Gastroesophageal sphincter (tissue), 4 donors: ENCODE measurements at places on chromosomes 5 and 9. TPM values are rescaled to one million over a fixed set of nuclear protein-coding genes. Genes with fewer than 3 reads are reported as not detected.

- no peaks in the 10 kb centered on the region for H3K27me3 ChIP-seq
- no peak overlapping the region for H3K27ac ChIP-seq
- no peaks in the 10 kb centered on the region for H3K4me1 ChIP-seq
- no peaks in the 10 kb centered on the region for H3K36me3 ChIP-seq
These were observed 26.6 kb upstream of the LRRTM2 start for GRCh38 chr5:138901716-138902115.

GRCh38 chr9:100926366-100926765, 102.2 kb upstream of the PLPPR1 start:
- no peaks in the 10 kb centered on the region for H3K4me1 ChIP-seq
- no peaks in the 10 kb centered on the region for H3K36me3 ChIP-seq
- no peak overlapping the region for H3K27ac ChIP-seq

DNA sequence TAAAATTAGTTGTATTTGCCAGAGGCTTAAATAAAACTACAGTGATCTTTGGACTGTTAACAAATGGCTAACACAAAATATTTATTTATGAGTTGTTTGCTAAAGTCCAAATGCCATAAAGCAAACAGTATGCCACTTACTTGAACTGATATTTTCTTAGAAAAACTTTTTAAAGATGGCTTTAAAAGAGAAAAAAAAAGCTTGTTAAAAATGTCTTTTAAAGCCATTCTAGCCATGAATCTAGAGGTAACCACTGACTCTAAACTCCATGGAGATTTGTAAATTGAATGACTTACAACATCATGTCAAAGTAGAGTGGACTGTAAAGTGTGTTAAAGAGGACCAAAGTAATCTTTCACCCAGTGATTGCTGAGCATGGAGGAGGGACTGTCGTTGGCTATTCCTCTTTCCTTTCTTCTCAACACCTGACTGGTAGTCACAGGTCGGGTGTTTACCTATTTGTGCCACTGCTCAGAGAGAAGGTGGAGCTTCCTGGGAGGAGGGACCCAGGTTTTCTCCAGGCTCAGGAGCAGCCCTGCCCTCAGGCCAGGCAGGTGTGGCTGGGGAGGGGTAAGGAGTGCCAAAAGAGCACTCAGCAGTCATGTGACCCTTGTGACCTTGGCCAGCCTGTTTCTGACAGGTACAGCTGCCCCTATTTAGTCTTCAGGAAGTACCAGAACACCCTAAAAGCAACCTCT, 69.1 kb upstream of the TJP2 start:
- no peaks in the 10 kb centered on the region for H3K4me1 ChIP-seq
- H3K27me3 ChIP-seq, result no peaks in the 10 kb centered on the region
- no peak overlapping the region for H3K27ac ChIP-seq
- H3K36me3 ChIP-seq, result no peaks in the 10 kb centered on the region
- no peak overlapping the region for H3K4me3 ChIP-seq
- ATAC-seq, result no peak

GRCh38 chr9:24210641-24211040, 335.1 kb downstream of the IZUMO3 start:
- no peak for ATAC-seq
- H3K4me1 ChIP-seq, result no peaks in the 10 kb centered on the region
- H3K27ac ChIP-seq, result no peak overlapping the region
- H3K27me3 ChIP-seq, result no peaks in the 10 kb centered on the region

FOXD4L4 gene
- 0.23 TPM for total RNA-seq

DNA sequence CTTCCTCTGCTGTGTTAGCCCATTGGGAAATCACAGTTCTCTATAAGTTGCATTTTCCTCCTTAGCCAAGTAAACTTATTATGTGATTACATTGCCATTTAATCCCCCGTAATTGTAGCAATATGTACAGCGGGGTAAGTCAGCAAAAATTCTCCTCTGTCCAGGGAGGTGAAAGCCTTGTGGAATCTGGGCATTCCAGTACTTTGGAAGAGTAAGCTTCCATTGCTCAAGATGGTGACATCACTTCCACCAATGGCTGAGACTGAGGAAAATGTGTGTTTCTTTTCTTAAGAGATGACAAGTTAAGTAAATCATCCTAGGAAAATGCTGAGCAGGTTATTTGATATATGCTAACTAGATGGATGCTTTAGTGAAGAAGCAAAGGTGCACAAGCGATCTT, 436.7 kb downstream of the CETN3 start:
- no peak overlapping the region for H3K4me3 ChIP-seq
- H3K27ac ChIP-seq, result no peak overlapping the region
- H3K27me3 ChIP-seq, result no peaks in the 10 kb centered on the region

NIM1K gene
- 1.9 TPM for total RNA-seq

DNA sequence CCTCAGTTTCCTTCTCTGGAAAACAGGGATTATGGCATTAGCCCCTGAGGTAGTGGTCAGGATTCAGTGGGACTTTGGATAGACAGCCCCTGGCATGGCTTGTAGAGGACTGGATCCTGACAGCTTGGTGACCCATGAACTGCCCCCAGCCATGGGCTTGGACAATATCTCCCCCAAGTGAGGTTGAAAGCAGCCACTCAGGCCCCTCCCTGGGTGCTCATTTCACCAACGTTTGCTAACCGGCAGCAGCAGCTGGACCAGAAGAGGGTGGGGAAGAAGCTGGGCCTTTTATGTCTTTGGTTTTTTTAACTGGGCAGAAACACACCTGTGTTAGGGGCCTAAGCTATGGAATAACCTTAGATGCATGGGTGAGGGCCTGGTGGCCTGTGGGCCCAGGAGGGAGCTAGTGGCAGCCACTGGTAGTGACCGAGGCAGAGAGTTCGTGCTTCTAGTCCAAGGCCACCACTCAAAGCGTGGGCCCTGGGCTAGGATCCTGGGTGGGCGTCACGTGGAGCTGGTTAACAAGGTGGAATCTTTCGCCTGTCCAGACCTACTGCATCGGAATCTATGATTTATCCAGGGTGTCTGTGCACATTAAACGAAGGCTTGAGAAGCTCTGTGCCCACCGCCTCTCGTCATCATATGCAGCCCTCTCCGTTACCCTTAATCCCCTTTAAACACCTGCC, 1.9 kb downstream of the SLC2A8 start:
- no peaks in the 10 kb centered on the region for H3K27me3 ChIP-seq
- no peak overlapping the region for H3K27ac ChIP-seq
- peaks cover 42% of the 10 kb centered on the region for H3K36me3 ChIP-seq

DNA sequence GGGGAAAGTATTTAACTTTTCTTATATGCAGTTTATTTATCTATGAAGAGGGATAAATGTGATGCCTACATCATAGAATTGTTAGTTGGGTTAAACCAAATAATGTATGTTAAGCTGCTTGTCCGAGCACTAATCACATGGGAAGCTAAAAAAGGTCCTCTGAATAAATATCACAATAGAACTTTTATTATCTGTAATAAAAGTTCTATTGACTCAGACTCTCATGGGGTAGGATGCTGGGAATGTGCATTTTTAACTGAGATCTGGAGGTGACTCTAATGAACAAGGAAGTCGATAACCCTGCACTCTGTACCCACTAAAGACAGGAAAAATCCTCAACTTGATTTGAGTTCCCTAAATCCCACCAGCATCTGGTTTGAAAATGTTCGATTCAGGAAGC, 205.9 kb upstream of the IL12B start:
- peaks cover 10% of the 10 kb centered on the region for H3K27me3 ChIP-seq
- no peak for ATAC-seq
- no peaks in the 10 kb centered on the region for H3K36me3 ChIP-seq
- no peak overlapping the region for H3K4me3 ChIP-seq

GRCh38 chr9:134442085-134442474, 115.8 kb downstream of the RXRA start:
- no peak overlapping the region for H3K27ac ChIP-seq
- H3K4me1 ChIP-seq, result peaks cover 56% of the 10 kb centered on the region
- ATAC-seq, result no peak
- peaks cover 9% of the 10 kb centered on the region for H3K36me3 ChIP-seq

DNA sequence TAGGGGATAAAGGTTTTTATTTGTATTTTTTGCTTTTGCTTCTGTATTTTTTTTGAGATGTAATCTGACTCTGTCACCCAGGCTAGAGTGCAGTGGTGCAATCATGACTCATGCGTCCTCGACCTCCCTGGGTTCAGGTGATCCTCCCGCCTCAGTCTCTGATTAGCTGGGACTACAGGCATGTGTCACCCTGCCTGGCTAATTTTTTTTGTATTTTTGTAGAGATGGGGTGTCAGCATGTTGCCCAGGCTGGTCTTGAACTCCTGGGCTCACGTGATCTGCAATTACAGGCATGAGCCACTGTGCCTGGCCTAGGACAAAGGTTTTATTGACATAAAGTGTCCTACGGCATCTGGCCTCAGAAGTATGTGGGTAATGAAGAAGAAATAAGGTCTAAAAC, 297.1 kb upstream of the C9orf72 start:
- no peaks in the 10 kb centered on the region for H3K27me3 ChIP-seq
- H3K4me3 ChIP-seq, result no peak overlapping the region
- ATAC-seq, result no peak
- no peaks in the 10 kb centered on the region for H3K36me3 ChIP-seq

- no peaks in the 10 kb centered on the region for H3K36me3 ChIP-seq
- no peaks in the 10 kb centered on the region for H3K4me1 ChIP-seq
- ATAC-seq, result no peak
These were observed 304.5 kb upstream of the ZNF608 start for GRCh38 chr5:125050926-125051325.

PLPP7 gene
- 11.2 TPM for total RNA-seq

GRCh38 chr5:136560126-136560525, 194.8 kb upstream of the TRPC7 start:
- H3K27ac ChIP-seq, result no peak overlapping the region
- H3K36me3 ChIP-seq, result no peaks in the 10 kb centered on the region
- no peak overlapping the region for H3K4me3 ChIP-seq
- ATAC-seq, result no peak
